MV-4-11 (cell line): ENCODE measurements at places on chromosomes 1 and 21.

DNA sequence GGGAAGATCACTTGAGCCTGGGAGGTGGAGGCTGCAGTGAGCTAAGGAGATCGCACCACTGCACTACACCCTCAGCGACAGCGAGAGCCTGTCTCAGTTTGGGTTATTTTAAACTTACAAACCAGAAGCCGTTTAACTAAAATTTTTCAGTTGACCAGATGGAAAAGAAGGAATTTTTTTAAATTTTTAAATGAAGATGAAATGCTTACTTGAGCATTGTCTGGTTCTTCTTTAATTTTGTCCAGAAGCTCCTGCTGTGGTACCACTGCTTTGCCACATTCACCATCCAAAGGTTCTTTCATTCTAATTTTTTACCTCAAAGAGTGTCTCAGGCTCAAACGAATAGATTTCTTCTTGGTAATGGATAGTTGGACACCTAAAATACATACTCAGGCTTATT is 1.4 kb downstream of the ZMYM6 start:
- no peak for DNase-seq

DNA sequence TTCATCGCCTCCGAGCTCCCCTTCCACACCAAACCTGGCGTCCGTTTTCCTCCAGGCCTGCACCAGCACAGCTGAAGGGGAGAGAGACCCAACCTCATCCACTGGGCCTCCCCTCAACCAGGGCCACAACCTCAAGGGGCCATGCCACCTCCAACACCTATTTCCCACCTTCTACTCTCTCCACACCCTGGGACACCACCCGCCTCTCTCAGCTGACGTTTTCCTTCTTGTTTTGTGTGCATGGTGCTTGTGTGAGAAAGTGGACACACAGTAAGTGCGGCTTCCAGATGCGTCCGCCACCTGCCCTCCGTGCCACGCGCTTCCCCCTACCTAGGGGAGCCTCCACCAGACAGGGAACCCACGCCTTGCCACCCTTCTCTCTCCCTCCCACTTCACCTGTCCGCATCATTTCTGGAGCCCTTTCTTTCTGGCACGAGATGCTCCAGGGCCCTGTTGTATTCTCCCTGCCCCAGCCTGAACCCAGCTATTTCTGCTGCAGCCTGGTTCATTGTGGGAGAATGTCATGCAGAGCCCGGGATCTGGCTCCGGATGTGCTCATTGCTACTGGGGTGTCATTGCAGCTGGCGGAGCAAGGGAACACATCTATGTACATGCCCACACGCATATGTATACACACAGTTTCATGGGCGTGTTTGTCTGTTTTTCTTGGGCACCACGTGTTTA is 1.3 kb upstream of the GNB1 start:
- DNase-seq = no peak

DNA sequence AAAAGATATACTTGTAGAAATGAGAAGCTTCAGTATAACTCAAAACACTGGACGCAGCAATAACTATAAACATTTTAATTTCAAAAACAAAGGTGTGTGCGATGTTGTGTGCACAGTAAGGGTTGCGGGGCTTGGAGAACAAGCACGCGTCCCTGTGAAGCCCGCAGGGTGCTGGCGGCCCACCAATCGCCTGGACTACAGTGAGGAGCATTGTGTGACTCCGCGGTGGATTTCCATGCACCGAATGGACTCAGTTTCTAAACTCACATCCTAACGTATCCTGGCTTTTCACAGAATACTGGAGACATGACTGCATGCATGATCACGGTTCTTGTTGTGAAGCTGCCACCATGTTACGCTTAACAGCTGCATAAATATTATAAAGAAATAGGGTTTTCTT is 33.0 kb downstream of the NTPCR start:
- no peak for DNase-seq

DNA sequence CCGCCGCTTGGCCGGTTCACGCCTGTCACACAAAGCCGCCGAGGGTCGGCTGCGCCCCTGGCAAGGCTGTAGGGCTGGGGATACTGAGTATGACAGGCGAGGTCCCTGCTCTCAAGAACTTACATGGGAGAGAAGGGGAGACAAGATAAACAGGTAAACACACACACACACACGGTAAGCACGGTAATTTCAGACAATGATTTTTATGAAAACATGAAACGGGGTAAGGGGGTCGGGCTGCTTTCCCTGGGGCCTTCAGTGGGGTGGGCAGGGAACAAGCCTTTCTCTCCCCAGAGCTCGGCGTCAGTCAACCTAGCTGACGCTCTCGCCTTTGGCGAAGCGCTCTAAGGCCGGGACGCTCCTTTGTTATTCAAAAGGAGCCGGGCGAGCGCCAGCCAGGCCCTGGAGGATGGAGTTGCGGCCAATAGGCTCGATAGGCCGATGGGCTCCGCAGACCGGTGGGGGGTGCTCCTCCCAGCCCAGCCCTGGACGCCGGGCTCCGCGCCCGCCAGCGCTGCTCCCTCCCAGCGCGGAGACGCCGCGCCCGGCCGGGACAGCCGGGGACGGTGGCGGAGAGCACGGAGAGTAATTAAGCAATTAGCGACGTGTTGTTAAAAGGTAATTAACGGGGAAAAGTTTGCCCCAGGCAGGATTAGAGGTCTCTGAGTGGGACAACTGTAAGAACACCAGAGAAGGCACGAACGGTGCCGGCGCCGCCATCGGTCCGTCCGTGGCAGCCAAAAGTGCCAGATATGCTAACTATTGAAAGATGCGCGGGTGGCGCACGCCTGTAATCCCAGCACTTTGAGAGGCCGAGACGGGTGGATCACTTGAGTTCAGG is 950 bp upstream of the INKA2 start:
- no peak for DNase-seq

DNA sequence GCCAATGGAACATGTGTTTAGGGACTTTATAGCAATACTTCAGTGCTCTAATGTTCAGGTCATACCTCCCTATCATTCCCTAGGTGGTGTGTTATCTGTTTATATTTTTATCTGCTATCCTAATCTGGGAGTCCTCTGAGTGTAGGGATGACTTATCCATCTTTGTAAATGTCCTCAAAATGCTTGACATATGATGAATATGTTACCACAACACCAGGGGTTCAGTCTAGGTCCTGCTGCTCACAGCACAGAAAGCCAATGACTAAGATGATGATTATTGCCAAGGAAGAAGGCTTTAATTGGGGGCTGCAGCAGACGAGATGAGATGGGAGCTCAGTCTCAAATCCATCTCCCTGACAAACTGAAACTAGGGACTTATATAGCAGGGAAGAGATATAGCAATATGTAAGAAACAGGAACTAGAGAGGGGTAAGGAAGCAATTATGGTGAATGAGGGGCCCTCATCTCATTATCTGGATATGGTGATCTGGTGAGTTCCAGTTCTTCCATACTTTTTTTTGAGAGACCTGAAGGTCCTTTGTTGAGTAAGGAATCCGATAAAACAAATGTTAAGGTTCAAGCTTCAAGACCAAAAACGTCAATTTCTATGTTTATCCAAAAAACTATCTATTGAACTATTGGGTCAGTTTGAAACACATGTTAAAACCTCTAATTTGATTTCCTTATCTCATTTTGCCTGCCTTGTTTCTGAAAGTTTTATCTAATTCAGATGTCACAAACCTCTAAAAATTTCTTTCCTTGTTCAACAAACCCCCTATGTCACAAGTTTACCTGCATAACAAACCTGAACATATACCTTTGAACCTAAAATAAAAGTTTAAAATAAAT is 256.7 kb upstream of the CACYBP start:
- peak; percentile 68 for DNase-seq

GRCh38 chr1:101592845-101593244 is 356.0 kb downstream of the S1PR1 start:
- DNase-seq = no peak

GRCh38 chr1:64685765-64686341 is 59.0 kb upstream of the RAVER2 start:
- DNase-seq = no peak
